ENCODE measurements at places on chromosomes 7 and 10.

DNA sequence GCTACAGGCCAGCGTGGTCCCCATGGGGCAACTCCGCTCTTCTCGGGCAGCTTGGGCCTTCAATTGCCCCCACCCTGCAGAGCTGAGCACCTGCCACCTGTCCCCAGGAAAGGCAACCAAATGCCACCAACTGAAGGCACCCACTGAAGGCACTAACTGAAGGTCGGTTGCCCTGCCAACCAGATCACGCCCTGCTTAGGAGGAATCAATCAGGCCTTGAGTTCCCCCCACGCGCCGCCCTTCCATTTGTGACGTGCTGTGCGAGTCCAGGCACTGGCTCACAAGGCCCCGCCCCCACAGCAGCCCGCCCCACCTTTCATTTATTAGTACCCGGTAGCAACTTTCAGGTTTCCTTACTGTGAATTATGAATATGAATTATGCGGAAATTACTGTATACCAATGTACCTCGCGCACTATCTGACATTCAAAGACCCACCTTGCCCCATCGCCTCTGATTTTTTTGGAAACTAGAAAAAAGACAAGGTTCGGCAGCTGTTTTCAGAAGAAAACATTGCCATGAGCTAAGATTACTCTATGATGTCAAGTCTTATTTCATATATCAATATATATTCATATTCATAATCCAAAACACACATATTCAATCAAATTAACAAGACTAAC is 83.6 kb upstream of the ABI1 start:
- no peak for DNase-seq

GRCh38 chr10:131629026-131629770 is 271.6 kb upstream of the PPP2R2D start:
- DNase-seq = no peak

- peak; percentile 62 for DNase-seq
Measured at GRCh38 chr10:11823122-11823988, at the start of gene PROSER2. PROSER2 (plus strand) TSS chr10:11823356; CDS start chr10:11852078, 28,722 bp downstream.

GRCh38 chr7:116742641-116743040 is 70.6 kb downstream of the MET start:
- no peak for DNase-seq

DNA sequence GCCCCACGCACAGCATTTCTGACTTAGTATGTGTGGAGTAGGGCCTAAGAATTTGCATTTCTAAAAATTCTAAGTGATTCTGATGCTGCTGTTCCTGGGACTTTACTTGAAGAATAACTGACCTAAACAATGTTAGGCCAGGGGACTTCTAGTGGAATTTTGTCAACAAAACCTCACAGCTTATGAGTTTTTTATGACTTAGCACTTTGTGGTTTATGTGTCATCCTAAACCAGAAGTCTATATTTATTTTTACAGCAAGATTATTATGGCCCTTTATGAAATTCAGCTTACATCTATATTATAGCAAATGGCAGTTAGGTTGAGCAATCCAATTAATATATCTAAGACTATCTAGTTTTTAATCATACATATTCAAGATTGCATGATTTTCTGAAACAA is 24.6 kb upstream of the BET1 start:
- no peak for DNase-seq

DNA sequence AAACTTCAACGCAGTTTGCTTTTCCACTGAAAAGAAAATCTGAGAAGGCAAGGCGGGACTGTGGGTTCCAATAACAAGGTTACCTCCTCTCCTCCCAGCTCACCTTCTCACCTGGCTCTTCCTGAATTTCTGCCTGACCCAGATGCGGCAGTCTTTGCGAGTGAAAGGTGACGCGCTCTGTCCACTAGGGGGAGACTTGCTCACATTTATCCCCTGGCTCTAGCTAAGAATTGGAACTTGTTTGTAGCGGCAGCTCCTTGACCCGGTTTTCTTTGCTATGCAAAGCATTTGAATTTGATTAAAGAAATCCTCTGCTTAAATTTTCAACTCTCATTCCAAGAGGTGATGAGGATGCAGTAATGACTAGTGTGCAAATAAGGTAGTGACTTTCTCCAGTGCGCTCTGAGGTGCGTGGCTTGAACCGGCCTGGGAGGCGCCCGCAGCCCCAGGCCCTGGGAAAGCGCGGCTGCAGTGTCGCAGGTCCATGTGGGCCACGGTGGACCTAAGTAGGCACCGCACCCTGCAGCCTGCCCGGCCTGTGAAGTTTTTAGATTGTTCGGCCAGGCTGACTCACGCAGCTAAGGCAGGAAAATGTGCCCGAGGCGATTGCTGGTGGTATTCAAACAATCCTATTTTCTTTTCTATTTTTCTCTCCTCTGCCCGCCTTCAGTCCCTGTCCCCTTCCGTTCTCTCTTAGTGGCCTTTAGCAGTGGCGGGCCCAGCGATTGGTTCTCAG is 336.9 kb upstream of the NPSR1 start:
- DNase-seq = peak; percentile 58

DNA sequence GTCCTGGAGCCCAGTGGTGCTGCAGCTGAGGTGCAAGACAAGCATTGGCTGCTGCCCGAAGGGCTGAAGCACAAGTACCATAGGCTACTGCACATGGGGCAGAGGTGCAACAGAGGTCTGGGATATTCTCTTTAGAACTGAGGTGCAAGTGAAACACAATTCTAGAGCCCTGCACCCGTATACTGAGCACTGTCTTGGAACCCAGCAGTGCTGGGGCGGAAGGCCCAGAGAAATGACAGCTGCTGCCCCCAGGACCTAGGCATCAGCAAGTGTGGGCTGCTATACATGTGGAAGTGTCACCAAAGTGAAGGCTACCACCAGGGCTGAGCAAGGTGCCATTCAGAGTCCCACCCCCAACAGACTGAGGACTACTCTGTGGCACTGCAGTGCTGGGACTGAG is 393.6 kb upstream of the STEAP1 start:
- DNase-seq = no peak

DNA sequence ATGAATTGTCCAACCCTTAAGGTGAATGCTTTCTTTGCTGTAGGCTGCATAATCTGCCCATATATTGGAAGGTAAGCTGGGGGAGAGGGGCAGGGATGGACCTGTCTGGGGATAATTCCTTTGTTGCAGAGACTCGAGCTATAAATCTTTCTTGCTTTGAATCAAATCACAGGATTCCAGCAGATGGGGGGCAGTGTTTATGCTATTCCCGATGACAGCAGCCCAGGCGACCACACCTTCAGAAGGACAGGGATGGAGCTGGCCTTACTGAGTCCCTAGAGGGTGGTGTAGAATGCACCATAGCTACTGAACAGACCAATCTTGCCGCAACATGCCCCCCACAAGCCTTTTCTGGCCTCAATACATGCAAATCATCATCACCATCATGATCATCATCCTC is 2.5 kb downstream of the PODXL start:
- no peak for DNase-seq

GRCh38 chr7:27784399-27785053 is 44.6 kb downstream of the TAX1BP1 start:
- peak; percentile 24 for DNase-seq

DNA sequence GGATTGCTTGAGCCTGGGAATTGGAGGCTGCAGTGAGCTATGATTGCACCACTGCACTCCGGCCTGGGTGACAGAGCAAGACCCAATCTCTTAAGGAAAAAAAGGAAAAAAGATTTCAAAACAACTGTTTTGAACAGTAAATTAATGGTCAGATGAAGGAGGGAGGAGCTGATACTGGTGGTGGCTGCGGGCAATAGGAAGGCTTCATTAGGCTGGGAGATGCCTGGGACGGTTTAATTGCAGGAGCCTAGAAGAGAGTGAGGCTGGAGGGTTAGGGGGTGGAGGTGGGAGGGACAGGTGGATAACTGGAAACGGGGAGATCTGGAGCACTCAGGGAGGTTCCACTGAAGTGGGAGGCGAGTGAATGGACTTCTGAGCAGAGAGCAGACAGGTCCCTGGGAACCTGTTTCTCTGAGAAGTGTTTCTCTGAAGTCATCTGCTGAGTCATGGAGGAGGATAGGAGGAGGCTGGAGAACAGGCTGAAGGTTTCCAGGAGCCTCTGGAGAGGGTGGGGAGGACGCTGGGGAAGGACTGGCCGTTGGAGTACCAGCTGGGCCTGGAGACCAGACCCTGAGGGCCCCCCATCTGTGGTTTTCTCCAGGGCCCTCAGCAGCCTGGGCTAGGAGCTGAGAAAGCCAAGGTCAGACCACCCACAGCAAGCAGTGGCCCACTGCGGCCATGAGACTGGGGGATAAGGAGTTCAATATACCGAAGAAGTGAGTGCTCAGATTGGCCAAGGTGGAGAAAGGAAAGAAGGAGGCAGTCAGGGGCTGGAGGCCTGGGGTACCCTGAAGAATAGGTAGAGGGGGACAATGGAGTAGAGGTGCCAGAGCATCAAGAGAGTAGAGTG is 14.4 kb upstream of the YWHAG start:
- no peak for DNase-seq

DNA sequence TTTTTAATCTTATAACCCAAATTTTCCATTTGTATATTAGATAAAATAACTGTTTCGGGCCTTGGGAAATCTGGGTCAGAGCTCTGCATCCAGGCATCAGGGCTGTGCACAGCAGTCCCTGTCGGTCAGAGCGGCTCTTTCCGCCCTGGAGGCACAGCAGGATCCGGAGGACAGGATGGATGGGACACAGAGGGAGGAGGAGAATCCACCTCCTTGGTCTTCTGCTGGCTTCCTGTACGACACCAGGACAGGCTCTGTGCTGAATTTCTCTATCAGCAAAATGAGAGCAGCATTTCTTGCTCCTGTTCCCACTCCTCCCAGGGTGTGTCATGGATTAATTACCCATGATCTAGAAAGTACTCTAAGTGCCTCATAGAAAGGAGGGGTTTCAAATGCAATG is 254.9 kb downstream of the SKAP2 start:
- no peak for DNase-seq

DNA sequence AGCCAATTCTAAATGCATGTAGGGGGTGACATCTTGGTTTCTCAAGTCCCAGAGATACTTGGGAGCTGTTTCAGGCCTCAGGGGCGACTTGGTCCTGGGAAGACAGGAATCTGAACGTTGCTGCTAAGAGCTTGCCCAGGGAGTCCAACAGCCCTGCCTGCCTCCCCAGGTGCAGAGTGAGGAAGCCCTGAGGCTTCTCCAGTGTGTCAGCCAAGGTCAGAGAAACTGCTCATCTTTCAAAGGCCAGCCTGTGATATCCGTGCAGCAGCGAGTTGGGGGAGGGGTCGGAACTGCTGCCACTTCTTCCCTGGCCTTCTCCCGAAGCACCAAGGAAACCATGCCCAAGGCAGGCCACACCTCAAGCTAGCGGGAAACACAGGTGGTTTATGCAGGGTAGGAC is 9.7 kb downstream of the GDF2 start:
- DNase-seq = no peak

GRCh38 chr7:4606797-4607196 is 75.3 kb upstream of the FOXK1 start:
- no peak for DNase-seq

DNA sequence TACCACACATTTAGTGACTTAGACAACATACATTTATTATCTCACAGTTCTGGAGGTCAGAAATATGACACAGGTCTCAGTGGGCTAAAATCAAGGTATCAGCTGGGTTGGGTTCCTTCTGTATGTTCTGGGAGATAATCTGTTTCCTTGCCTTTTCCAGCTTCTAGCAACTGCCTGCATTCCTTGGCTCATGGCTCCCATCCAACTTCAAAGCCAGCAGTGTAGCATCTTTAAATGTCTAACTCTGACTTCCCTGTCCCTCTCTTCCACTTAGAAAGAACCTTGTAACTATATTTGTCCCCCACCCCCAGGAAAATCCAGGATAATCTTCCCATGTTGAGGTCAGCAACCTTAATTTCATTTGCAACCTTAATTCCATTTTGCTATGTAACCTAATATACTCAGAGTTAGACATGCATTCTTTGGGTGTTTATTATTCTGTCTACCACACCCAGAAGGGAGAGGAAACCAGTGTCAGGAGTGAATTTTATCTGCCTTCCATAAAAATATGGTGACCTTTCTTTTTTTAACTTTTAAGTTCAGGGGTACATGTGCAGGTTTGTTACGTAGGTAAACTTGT is 57.3 kb upstream of the SMIM30 start:
- no peak for DNase-seq

DNA sequence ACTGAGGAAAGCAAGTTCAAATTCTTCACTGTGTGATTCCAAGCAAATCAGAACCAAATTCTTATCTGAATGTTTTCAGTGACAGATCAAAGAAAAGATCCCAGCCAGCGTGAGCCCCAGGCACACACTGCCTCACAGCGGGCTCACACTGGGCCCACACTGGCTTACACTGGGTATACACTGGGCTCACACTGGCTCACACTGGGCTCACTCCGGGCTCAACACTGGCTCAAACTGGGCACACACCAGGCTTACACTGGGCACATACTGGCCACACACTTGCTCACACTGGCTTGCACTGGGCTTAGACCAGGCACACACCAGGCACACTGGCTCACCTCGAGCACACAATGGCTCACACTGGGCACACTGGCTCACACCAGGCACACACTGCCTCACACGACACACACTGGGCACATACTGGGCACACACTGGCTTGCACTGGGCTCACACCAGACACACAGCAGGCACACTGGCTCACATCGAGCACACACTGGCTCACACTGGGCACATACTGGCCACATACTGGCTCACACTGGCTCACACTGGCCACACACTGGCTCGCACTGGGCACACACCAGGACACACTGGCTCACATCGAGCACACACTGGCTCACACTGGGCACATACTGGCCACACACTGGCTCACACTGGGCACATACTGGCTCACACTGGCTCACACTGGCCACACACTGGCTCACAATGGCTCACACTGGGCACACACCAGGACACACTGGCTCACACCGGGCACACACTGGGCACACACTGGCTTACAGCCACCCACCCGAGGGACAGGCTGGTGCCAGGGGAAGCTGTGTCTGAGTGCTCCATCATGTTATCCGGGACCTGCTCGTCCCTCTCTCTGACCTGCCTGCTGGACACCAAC is 156.3 kb downstream of the PTPRN2 start:
- DNase-seq = no peak

DNA sequence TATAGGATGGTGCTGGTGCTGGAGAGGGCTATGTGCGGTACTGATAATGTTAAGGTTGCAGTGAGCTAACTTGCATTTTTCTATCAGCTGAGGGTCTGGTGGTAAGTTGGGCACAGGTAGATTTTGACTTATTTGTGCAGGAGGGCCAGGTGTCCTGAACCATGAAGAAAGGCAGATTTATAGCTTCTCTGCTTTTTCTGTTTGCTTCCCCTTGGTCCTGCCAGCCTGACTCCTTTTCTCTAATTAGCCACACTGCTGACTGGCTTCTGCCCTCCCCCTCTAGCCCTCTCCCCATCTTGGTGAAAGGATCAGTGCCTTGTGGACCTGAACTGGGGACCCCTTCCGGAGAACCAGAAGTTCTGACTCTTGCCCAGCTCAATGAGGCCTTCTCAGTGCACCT is 40.8 kb upstream of the STEAP4 start:
- DNase-seq = no peak

- no peak for DNase-seq
Measured at GRCh38 chr7:41640487-41640886, 62.4 kb downstream of the INHBA start.

GRCh38 chr7:123979876-123980275 is 53.0 kb downstream of the TMEM229A start:
- no peak for DNase-seq

- peak; percentile 40 for DNase-seq
Measured at GRCh38 chr7:105766421-105767073, 109.9 kb downstream of the ATXN7L1 start.
